Ovary (tissue), 10 donors: ENCODE measurements at places on chromosomes 7 and 10. TPM values are rescaled to one million over a fixed set of nuclear protein-coding genes. Genes with fewer than 3 reads are reported as not detected.

DNA sequence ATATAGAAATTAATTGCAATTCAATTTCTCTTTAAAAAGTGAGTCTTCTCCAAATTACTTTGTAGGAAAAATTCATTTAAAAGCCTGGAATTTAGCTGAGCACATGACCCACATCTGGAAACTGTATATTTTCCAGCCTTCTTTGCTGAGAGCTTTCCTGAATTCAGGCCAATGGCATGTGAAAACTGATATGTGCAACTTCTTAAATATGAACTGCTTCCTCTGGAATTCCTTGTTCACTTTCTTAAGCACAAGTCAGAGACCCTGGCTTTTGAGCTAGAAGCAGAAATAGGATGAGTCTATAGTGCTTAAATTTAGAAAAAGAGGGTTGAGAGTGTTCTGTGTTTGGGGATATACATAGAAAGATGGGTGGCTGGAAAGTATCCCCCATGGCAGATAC, 365.1 kb upstream of the MTPN start:
- no peak overlapping the region for H3K27ac ChIP-seq
- H3K36me3 ChIP-seq: no peaks in the 10 kb centered on the region
- H3K4me3 ChIP-seq: no peak overlapping the region
- DNase-seq: no peak
- no peaks in the 10 kb centered on the region for H3K27me3 ChIP-seq

Gene TFR2
- 0.13 TPM for polyA plus RNA-seq

- no peaks in the 10 kb centered on the region for H3K36me3 ChIP-seq
- peaks cover 2% of the 10 kb centered on the region for H3K4me1 ChIP-seq
- no peak overlapping the region for H3K4me3 ChIP-seq
- no peak for DNase-seq
- H3K27me3 ChIP-seq: no peaks in the 10 kb centered on the region
- H3K27ac ChIP-seq: no peak overlapping the region
Observed at GRCh38 chr10:1361411-1362105, 305.4 kb downstream of the WDR37 start.

GRCh38 chr7:122525355-122525754, 173.6 kb downstream of the RNF133 start:
- H3K4me3 ChIP-seq: no peak overlapping the region
- H3K27me3 ChIP-seq: no peaks in the 10 kb centered on the region
- no peak for DNase-seq
- no peak overlapping the region for H3K27ac ChIP-seq
- no peaks in the 10 kb centered on the region for H3K4me1 ChIP-seq

DNA sequence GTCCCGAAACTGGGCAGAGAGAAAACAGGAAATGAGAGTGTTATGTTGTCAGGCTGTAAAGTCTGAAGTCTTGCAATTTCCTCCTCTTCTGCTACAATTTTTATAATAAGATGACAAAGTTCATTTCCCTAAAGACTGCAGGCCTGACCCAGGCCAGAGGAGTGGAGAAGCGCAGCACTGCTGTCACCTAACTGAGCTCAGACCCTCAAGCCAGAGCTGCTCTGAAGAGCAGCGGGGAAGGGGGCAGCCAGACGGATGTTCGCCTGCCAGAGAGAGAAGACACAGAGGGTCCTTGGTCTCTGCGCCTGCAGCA, 12.6 kb upstream of the AOAH start:
- no peak overlapping the region for H3K4me3 ChIP-seq
- H3K36me3 ChIP-seq: no peaks in the 10 kb centered on the region
- DNase-seq: no peak
- no peaks in the 10 kb centered on the region for H3K4me1 ChIP-seq
- H3K27ac ChIP-seq: no peak overlapping the region
- H3K27me3 ChIP-seq: no peaks in the 10 kb centered on the region

GRCh38 chr10:71088054-71088453, 124.3 kb upstream of the UNC5B start:
- no peak for DNase-seq
- no peak overlapping the region for H3K27ac ChIP-seq
- H3K36me3 ChIP-seq: no peaks in the 10 kb centered on the region
- H3K4me1 ChIP-seq: no peaks in the 10 kb centered on the region
- H3K4me3 ChIP-seq: no peak overlapping the region
- H3K27me3 ChIP-seq: no peaks in the 10 kb centered on the region

GRCh38 chr7:116618338-116619128, 53.5 kb upstream of the MET start:
- H3K27me3 ChIP-seq: no peaks in the 10 kb centered on the region
- H3K4me3 ChIP-seq: no peak overlapping the region
- no peaks in the 10 kb centered on the region for H3K36me3 ChIP-seq
- DNase-seq: no peak

DNA sequence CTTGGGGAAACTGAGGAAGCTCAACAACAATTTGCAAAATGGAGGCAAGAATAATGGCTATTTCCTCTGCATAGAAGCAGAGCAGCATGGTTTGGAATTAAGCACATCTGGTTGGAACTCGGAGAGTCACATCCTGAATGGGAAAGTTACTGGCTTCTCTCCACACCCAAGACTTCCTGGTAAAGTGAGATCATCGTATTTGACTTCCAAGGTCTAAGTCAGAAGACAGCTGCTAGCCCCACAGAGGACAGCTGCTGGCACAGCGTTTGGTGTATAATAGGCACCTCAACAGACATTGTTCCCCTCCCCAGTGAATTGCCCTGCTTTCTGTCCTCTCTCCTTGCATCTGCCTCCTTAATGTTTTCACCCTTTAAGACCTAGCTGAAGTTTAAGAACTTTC, 37.0 kb upstream of the NRF1 start:
- H3K36me3 ChIP-seq: no peaks in the 10 kb centered on the region
- DNase-seq: no peak
- H3K27me3 ChIP-seq: no peaks in the 10 kb centered on the region
- no peak overlapping the region for H3K27ac ChIP-seq
- H3K4me1 ChIP-seq: no peaks in the 10 kb centered on the region

GRCh38 chr7:94301024-94301586, 93.6 kb upstream of the COL1A2 start:
- DNase-seq: peak; percentile 86
- peaks cover 29% of the 10 kb centered on the region for H3K4me1 ChIP-seq

Gene MLLT10
- 27.4 TPM for polyA plus RNA-seq

- no peaks in the 10 kb centered on the region for H3K36me3 ChIP-seq
- H3K4me1 ChIP-seq: no peaks in the 10 kb centered on the region
- no peak for DNase-seq
- H3K27me3 ChIP-seq: no peaks in the 10 kb centered on the region
- H3K4me3 ChIP-seq: no peak overlapping the region
Observed at GRCh38 chr7:68576366-68576765, 1021.9 kb upstream of the AUTS2 start.

Gene GIMAP1
- polyA plus RNA-seq: 6.2 TPM

DNA sequence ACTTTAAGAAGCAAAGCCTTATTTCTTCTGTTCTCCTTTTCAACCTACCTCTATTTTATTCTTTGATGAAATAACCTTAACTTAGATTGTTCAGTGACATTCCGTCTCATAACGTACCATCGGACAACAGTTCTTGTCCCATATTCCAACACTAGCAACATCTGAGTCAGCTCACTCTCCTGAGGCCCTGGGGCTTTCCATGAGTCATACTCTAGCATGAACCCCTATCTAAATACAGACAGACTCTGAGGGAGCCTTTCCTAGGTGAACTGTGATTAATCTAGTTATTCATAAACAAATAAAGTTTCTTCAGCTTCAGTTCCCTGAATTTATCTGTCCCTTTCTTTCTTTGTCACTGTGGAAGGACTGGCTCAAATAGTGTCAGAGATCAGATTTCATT, 168.7 kb upstream of the LYZL1 start:
- H3K4me1 ChIP-seq: no peaks in the 10 kb centered on the region
- no peak overlapping the region for H3K4me3 ChIP-seq
- H3K36me3 ChIP-seq: no peaks in the 10 kb centered on the region
- no peaks in the 10 kb centered on the region for H3K27me3 ChIP-seq
- no peak for DNase-seq

DNA sequence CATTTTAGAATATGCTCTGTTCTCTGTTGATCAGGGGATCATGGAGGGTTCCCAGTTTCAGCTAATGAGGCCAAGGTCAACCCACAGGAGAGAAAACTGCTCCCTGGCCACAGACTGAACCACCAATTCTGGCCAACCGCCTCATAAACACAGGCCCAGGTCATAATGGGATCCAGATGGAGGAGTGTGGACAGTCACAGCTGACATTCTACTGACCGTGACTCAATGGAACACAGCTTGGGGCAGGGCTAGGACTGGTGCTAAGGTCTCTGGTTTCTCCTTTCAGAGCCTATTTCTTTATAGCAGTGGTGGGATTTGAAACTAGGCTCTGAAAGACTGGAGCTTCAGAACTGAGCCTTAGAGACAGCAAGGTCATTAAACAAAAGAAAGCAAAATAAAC, 68.3 kb downstream of the HIPK2 start:
- no peak overlapping the region for H3K27ac ChIP-seq
- H3K4me3 ChIP-seq: no peak overlapping the region
- no peaks in the 10 kb centered on the region for H3K27me3 ChIP-seq
- peaks cover 4% of the 10 kb centered on the region for H3K4me1 ChIP-seq
- H3K36me3 ChIP-seq: no peaks in the 10 kb centered on the region

Gene CYP2E1
- 0.96 TPM for polyA plus RNA-seq

GRCh38 chr10:21751341-21752310, 217.6 kb downstream of the MLLT10 start:
- peaks cover under 1% of the 10 kb centered on the region for H3K4me1 ChIP-seq
- no peaks in the 10 kb centered on the region for H3K27me3 ChIP-seq
- H3K27ac ChIP-seq: no peak overlapping the region
- H3K36me3 ChIP-seq: no peaks in the 10 kb centered on the region
- H3K4me3 ChIP-seq: no peak overlapping the region

- no peaks in the 10 kb centered on the region for H3K27me3 ChIP-seq
- H3K4me3 ChIP-seq: no peak overlapping the region
- no peak overlapping the region for H3K27ac ChIP-seq
Observed at GRCh38 chr10:13439313-13440184, 89.3 kb downstream of the BEND7 start.

DNA sequence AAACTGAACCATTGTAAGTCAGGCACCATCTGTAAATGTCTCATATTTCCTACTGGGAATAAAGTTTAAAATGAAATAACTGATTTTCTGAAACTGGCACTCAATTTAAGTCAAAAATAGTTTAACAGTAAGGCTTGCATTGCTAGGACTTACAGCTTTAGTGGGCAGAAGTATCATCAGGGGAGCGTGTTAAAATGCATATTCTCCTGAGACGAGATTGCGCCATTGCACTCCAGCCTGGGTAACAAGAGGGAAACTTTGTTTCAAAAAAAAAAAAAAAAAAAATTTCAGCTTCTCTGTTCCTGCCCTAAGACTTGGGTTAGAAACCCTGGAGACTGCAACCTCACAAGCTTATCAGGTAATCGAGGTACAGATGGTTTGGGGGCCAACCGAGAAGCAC, 65.4 kb downstream of the UBE3C start:
- H3K27me3 ChIP-seq: no peaks in the 10 kb centered on the region
- no peak overlapping the region for H3K4me3 ChIP-seq
- H3K27ac ChIP-seq: no peak overlapping the region

- H3K4me1 ChIP-seq: peaks cover 8% of the 10 kb centered on the region
- peaks cover 5% of the 10 kb centered on the region for H3K27me3 ChIP-seq
- no peaks in the 10 kb centered on the region for H3K36me3 ChIP-seq
- no peak overlapping the region for H3K4me3 ChIP-seq
Observed at GRCh38 chr7:157003445-157003755, 7.1 kb downstream of the MNX1 start.

DNA sequence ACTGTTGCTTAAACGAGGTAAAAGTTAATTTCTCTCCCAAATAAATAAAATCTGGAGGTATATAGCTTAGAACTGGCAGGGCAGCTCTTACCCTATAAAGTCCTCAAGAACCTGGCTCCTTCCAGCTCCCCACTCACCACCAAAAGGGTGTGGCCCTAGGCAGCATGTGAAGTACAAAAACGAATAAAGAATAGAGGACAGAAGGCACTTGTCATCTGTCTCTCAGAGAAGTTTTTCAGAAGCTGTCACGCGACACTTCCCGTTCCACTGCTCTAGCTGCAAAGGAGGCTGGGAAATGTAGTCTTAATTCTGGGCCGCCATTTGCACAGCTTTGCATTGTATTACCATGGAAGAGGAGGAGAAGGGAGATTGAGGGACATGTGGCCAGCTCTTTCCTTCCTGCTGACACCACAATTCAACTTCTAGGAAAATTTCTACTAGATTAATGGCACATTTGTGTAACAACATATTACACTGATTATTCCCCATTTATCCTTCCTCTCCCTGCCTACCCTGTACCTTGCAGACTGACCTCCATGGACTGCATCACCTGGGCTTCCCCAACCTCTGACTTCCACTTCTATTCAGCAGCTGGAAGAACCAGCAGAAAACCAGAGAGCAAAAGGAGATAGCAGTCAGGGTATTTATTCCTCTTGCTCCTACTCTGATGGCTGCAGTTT, 62.2 kb downstream of the CCDC71L start:
- H3K4me1 ChIP-seq: no peaks in the 10 kb centered on the region
- no peak overlapping the region for H3K27ac ChIP-seq
- peak; percentile 34 for DNase-seq
- no peaks in the 10 kb centered on the region for H3K27me3 ChIP-seq
- no peak overlapping the region for H3K4me3 ChIP-seq

Gene CEP55
- polyA plus RNA-seq: 1.3 TPM

Gene NUTM2A
- polyA plus RNA-seq: not detected

DNA sequence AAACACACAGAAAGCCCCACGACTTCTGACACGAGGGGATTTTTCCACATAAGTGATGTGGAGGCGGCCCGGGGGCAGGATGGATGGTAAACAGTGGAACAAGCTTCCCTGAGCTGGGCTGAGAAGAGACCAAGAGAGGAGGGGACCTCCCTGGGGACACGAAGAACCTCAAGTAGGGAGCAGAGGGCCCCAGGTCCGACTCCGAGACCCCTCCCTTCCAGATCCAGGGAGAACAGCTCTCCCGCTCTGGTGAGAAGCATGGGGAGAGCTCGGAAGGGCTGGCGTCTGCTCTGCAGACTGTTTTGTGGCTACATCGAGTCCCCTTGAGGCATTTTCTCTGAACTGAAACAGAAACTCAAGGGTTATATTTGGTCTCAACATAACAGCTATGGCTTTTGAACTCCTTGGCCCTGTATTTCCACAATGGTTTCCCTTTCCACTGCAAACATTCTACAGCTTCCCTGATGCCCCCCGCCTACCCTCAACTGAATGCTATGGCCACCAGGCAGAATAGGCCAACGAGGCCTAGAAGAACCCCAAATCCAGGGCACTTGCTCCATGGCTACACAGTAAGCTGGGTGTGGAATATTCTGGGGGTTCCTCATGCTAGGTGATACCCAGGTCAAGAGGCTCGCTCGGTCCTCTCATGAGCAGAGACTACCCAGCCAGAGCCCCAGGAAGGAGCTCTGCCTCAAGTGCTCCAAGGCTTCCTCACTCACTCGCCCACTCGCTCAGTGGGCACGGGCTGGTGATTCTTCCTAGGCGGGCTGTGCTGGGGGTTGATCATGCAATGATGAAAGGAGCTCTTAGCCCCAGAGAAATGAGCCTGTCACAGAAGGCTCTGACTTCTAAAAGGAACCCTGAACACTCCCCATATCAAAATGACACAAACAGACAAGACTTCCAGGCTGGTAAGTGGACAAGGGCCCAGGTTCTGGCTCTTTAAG, 47.5 kb downstream of the FAM53B start:
- H3K4me1 ChIP-seq: peaks cover 38% of the 10 kb centered on the region
- H3K36me3 ChIP-seq: no peaks in the 10 kb centered on the region
- no peaks in the 10 kb centered on the region for H3K27me3 ChIP-seq

Gene JMJD1C
- 46.4 TPM for polyA plus RNA-seq

GRCh38 chr7:67913604-67914003, 917.0 kb downstream of the TYW1 start:
- H3K4me3 ChIP-seq: no peak overlapping the region
- H3K36me3 ChIP-seq: no peaks in the 10 kb centered on the region
- DNase-seq: no peak
- no peak overlapping the region for H3K27ac ChIP-seq
- no peaks in the 10 kb centered on the region for H3K4me1 ChIP-seq
